ENCODE measurements at places on chromosomes 13 and 19. TPM values are rescaled to one million over a fixed set of nuclear protein-coding genes. Genes with fewer than 3 reads are reported as not detected.

- peak overlapping the region; percentile 64 for H3K27ac ChIP-seq
- no peak overlapping the region for H3K4me3 ChIP-seq
- H3K4me1 ChIP-seq: peaks cover 39% of the 10 kb centered on the region
- peak; percentile 68 for DNase-seq
Observed at GRCh38 chr13:91347996-91348905, 764 bp downstream of the MIR17HG start.

DNA sequence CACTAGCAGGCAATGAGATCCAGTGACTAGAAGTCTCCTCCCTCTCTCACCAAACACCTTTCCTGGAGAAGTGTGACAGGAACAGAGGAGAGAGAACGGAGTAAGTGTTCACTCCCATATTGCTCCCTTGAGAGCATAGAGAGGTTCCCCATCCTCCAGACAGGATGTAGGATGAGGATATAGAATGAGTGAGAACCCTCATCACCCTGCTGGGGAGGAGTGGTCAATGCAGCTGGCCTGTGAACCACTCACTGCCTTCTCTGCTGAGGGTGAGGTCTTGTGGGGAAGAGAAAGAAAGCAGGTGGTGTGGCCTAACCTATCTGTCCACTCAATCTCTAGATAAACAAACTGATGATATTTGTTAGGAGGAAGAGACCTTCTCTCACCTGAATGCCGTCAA lies 386.6 kb downstream of the PCDH20 start:
- H3K36me3 ChIP-seq: no peaks in the 10 kb centered on the region
- no peak overlapping the region for H3K27ac ChIP-seq
- H3K4me1 ChIP-seq: no peaks in the 10 kb centered on the region
- H3K4me3 ChIP-seq: no peak overlapping the region

- no peak for DNase-seq
- H3K4me3 ChIP-seq: no peak overlapping the region
- no peaks in the 10 kb centered on the region for H3K27me3 ChIP-seq
- H3K27ac ChIP-seq: no peak overlapping the region
- H3K4me1 ChIP-seq: no peaks in the 10 kb centered on the region
- peaks cover 42% of the 10 kb centered on the region for H3K36me3 ChIP-seq
Observed at GRCh38 chr13:111288276-111288675, 32.2 kb upstream of the TEX29 start.

GRCh38 chr19:5997371-5997770 lies 19.4 kb upstream of the RANBP3 start:
- H3K27me3 ChIP-seq: no peaks in the 10 kb centered on the region
- H3K4me3 ChIP-seq: no peak overlapping the region
- H3K36me3 ChIP-seq: no peaks in the 10 kb centered on the region
- no peak for DNase-seq
- no peaks in the 10 kb centered on the region for H3K4me1 ChIP-seq

The POU2F2 gene
- 68.5 TPM for total RNA-seq

- H3K27me3 ChIP-seq: no peaks in the 10 kb centered on the region
- H3K4me3 ChIP-seq: no peak overlapping the region
Observed at GRCh38 chr19:7216373-7216902, 77.8 kb downstream of the INSR start.

The LSM7 gene
- 108 TPM for total RNA-seq

GRCh38 chr13:112442483-112443090 lies 66.4 kb downstream of the SPACA7 start:
- no peak overlapping the region for H3K27ac ChIP-seq
- no peak for DNase-seq
- H3K4me1 ChIP-seq: no peaks in the 10 kb centered on the region
- H3K27me3 ChIP-seq: no peaks in the 10 kb centered on the region

The FPR3 gene
- 3.2 TPM for total RNA-seq

The ZNF493 gene
- 61.7 TPM for total RNA-seq

GRCh38 chr13:70568571-70568970 lies 460.3 kb upstream of the KLHL1 start:
- H3K27ac ChIP-seq: no peak overlapping the region
- H3K27me3 ChIP-seq: no peaks in the 10 kb centered on the region
- H3K36me3 ChIP-seq: no peaks in the 10 kb centered on the region
- no peaks in the 10 kb centered on the region for H3K4me1 ChIP-seq

GRCh38 chr13:24267274-24267673 lies 42.1 kb upstream of the C1QTNF9 start:
- H3K27me3 ChIP-seq: no peaks in the 10 kb centered on the region
- peak; percentile 63 for DNase-seq
- peak overlapping the region; percentile 70 for H3K27ac ChIP-seq

The ZNF730 gene
- total RNA-seq: not detected

GRCh38 chr13:42495255-42495654 lies 78.7 kb upstream of the TNFSF11 start:
- DNase-seq: no peak
- H3K36me3 ChIP-seq: no peaks in the 10 kb centered on the region
- H3K4me1 ChIP-seq: peaks cover 27% of the 10 kb centered on the region
- no peak overlapping the region for H3K27ac ChIP-seq
- no peak overlapping the region for H3K4me3 ChIP-seq

The ZNF8 gene
- 9.5 TPM for total RNA-seq

GRCh38 chr19:8631425-8631819 lies 989 bp downstream of the NFILZ start:
- H3K4me3 ChIP-seq: no peak overlapping the region
- no peaks in the 10 kb centered on the region for H3K4me1 ChIP-seq
- no peak overlapping the region for H3K27ac ChIP-seq

DNA sequence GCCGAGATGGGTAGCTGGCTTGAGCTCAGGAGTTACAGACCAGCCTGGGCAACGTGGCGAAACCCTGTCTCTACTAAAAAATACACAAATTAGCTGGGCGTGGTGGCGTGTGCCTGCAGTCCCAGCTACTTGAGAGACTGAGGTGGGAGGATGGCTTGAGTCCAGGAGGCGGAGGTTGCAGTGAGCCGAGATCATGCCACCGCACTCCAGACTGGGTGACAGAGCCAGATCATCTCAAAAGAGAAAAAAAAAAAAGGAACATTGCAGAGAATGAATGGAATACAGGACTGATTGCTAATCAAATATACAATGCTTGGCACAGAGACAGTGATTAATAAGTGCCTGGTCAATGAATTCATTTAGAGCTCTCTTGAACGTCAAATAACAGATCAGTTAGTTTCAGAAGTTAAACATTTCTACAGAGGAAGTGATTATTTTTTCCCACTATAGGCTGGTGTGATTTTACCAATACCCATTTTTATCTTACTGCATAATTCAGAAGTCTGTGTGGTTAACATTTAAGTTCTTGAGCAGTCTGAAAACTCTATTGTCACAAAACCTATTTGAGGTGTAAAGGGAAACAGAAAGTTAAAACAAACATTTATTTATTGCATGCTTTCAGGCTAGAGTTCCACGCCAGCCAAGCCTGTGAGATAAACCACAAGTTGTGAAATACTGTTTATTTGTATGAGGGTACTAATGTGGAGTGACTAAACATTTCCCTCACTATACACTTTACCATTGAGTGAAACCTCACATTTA lies 7.7 kb upstream of the TBC1D4 start:
- no peak overlapping the region for H3K27ac ChIP-seq
- no peaks in the 10 kb centered on the region for H3K4me1 ChIP-seq
- H3K4me3 ChIP-seq: no peak overlapping the region
- H3K27me3 ChIP-seq: no peaks in the 10 kb centered on the region

The SYNGR4 gene
- not detected for total RNA-seq

The UTP14C gene
- 15.7 TPM for total RNA-seq

- DNase-seq: no peak
- H3K27me3 ChIP-seq: no peaks in the 10 kb centered on the region
- no peak overlapping the region for H3K4me3 ChIP-seq
- H3K27ac ChIP-seq: no peak overlapping the region
Observed at GRCh38 chr19:13031917-13032623, 36.8 kb downstream of the NFIX start.

- no peak for DNase-seq
- no peaks in the 10 kb centered on the region for H3K27me3 ChIP-seq
- H3K36me3 ChIP-seq: no peaks in the 10 kb centered on the region
- H3K27ac ChIP-seq: no peak overlapping the region
- no peak overlapping the region for H3K4me3 ChIP-seq
- peaks cover 35% of the 10 kb centered on the region for H3K4me1 ChIP-seq
Observed at GRCh38 chr19:14669940-14670339, 4.7 kb downstream of the ADGRE3 start.

GRCh38 chr19:46386151-46386550 lies 27.2 kb downstream of the CCDC8 start:
- H3K4me3 ChIP-seq: no peak overlapping the region
- H3K27me3 ChIP-seq: no peaks in the 10 kb centered on the region
- DNase-seq: no peak
- peaks cover 54% of the 10 kb centered on the region for H3K36me3 ChIP-seq
- no peak overlapping the region for H3K27ac ChIP-seq

DNA sequence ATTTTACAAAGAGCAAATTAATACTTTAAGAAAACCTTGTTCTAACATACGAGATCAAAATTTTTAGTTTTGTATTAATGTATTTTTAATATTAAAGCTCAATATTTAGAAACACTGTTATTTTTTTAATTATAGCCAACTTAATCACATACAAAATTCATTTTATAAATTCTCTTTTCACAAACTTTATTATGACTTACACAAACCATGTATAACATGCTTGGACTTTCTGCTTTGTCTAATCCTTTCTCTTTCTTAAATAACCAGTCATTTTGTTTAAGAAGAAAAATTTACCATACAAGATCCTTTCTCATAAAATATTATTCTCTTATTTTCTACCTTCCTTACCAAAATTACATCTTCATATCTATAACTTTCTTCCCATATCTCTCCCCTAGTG lies 62.2 kb downstream of the CYSLTR2 start:
- no peak overlapping the region for H3K4me3 ChIP-seq
- no peaks in the 10 kb centered on the region for H3K4me1 ChIP-seq
- H3K36me3 ChIP-seq: no peaks in the 10 kb centered on the region
- no peak overlapping the region for H3K27ac ChIP-seq
- H3K27me3 ChIP-seq: no peaks in the 10 kb centered on the region

DNA sequence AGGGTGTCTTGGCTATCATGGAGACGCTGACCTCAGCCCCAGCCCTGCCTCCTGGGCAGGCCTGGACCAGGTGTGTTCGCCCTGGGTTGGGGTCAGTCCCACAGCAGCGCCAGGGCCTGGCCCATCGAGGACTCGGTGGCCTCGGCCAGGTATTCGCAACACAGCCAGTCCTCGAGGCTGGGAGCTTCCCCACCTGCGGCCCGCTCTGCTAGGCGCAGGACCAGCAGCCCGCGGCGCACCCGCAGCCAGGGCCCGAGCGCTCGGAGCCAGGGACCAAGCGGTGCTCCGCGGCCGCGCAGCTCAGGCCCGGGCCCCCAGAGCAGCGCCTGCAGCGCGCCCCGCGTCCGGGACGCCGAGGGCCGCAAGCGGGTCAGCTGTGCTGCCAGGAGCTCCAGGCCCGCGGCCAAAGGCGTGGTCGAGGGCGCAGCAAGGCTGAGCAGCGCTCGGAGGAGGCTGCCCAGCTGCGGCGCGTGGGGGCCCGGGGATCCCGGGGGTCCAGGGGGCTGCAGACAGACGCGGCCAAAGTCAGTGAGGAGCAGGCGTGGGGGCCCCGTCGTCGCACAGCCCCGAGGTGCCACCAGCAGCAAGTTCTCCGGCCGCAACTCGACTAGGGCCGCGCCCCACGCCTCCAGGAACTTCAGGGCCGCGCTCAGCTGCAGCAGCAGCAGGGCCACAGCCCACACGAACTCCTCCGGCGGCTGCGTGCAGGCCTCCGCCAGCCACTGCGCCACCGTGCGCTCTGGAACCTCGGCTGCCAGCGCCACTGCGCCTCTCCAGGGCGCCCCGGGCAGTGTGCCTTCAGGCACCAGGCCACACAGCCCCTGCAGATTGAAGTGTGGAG lies 6.2 kb downstream of the PEAK3 start:
- peak; percentile 43 for DNase-seq
- peaks cover 14% of the 10 kb centered on the region for H3K36me3 ChIP-seq
- no peak overlapping the region for H3K4me3 ChIP-seq
- no peak overlapping the region for H3K27ac ChIP-seq
- H3K4me1 ChIP-seq: peaks cover 36% of the 10 kb centered on the region

- no peaks in the 10 kb centered on the region for H3K4me1 ChIP-seq
- no peaks in the 10 kb centered on the region for H3K27me3 ChIP-seq
- DNase-seq: no peak
- H3K27ac ChIP-seq: no peak overlapping the region
- H3K36me3 ChIP-seq: no peaks in the 10 kb centered on the region
Observed at GRCh38 chr13:113442354-113442984, 10.8 kb downstream of the ADPRHL1 start.

GRCh38 chr13:63704521-63704920 lies 2288.9 kb upstream of the PCDH20 start:
- no peak overlapping the region for H3K4me3 ChIP-seq
- DNase-seq: no peak
- H3K27me3 ChIP-seq: no peaks in the 10 kb centered on the region
- H3K36me3 ChIP-seq: no peaks in the 10 kb centered on the region
- no peaks in the 10 kb centered on the region for H3K4me1 ChIP-seq
- no peak overlapping the region for H3K27ac ChIP-seq

The CEACAM21 gene
- 42.8 TPM for total RNA-seq

GRCh38 chr13:110061270-110061669 lies 245.7 kb downstream of the COL4A1 start:
- H3K27ac ChIP-seq: no peak overlapping the region
- no peaks in the 10 kb centered on the region for H3K4me1 ChIP-seq
- no peak overlapping the region for H3K4me3 ChIP-seq
- no peaks in the 10 kb centered on the region for H3K27me3 ChIP-seq

The FAM124A gene
- total RNA-seq: not detected

The MCF2L gene
- total RNA-seq: 18.9 TPM

The ACP7 gene
- total RNA-seq: 0.14 TPM

The ZNF793 gene
- 10.2 TPM for total RNA-seq

GRCh38 chr13:20101467-20102316 lies 59.2 kb downstream of the GJA3 start:
- no peak for DNase-seq
- no peaks in the 10 kb centered on the region for H3K36me3 ChIP-seq
- no peaks in the 10 kb centered on the region for H3K4me1 ChIP-seq
- no peak overlapping the region for H3K27ac ChIP-seq

DNA sequence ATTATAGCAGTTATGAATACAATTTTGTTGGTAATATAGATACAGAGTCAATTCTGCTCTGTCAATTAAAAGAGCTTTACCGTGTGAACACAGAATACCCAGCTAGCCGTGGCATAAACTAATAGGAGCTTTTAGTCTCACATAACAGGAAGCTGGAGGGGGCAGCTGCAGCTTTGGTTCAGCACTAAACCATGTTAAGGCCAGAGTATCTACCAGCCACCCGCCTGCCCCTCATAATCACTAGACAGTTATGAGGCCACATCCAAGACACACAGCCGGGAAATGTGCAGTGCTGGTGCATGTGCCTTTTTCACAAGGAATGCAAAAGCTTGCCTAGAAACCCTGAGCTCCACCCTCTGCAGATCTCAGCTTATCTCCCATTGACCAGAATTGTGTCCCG lies 62.3 kb downstream of the SGCG start:
- no peak overlapping the region for H3K27ac ChIP-seq
- H3K27me3 ChIP-seq: no peaks in the 10 kb centered on the region
- no peak overlapping the region for H3K4me3 ChIP-seq
- DNase-seq: no peak
- H3K36me3 ChIP-seq: no peaks in the 10 kb centered on the region

The TMEM190 gene
- not detected for total RNA-seq

GRCh38 chr19:40280608-40281221 lies 4.4 kb downstream of the AKT2 start:
- no peak overlapping the region for H3K27ac ChIP-seq
- no peak overlapping the region for H3K4me3 ChIP-seq
- H3K27me3 ChIP-seq: no peaks in the 10 kb centered on the region
- H3K4me1 ChIP-seq: peaks cover 77% of the 10 kb centered on the region
- DNase-seq: no peak

- H3K4me1 ChIP-seq: peaks cover 8% of the 10 kb centered on the region
- H3K27ac ChIP-seq: no peak overlapping the region
- no peak for DNase-seq
- no peak overlapping the region for H3K4me3 ChIP-seq
- no peaks in the 10 kb centered on the region for H3K36me3 ChIP-seq
- no peaks in the 10 kb centered on the region for H3K27me3 ChIP-seq
Observed at GRCh38 chr19:40693150-40693788, 2.8 kb upstream of the NUMBL start.
